ENCODE measurements at places on chromosomes 11 and 22.

DNA sequence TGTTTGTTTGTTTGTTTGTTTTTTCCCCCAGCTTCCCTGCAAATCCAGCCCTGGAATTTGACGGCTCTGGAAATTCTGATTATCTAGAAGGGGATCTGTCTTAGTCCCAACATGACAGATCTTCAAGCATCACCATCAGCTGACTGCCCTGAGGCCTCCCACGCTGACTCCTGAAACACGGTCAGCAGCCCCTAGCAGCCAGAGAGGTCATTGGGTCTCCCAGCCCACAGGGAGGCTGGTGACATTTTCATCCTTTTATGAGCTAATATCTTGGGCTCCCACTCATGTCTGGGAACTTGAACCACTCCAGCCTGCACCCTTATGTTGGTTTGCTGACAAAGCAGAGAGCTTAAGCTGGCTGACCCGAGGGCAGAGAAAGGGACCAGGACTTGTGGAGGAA is 66.0 kb upstream of the TIMP3 start:
- no peak for DNase-seq

DNA sequence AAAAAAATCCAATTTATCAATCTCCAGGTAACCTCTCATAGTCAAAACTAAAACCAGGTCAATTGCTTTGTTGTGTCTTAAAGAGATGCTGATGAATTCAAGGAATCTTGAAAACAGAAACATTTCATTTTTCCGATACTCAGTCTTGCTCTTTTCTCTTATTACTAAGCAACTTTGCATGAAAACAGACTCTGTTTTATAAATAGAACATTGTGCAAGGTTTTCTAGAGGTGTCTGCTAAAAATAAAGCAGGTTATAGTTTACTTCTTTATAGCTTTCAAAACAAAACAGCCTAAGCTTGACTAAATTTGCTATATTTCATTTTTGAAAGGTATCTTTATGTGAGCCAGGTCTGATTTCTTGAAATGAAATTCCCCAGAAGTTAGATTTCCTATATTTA is 109.3 kb downstream of the ARL14EP start:
- DNase-seq = no peak

GRCh38 chr11:3882655-3883054 is 27.2 kb downstream of the STIM1 start:
- no peak for DNase-seq

GRCh38 chr11:8356721-8357504 is 93.2 kb upstream of the LMO1 start:
- DNase-seq = no peak

GRCh38 chr11:130766650-130767565 is 149.4 kb downstream of the SNX19 start:
- no peak for DNase-seq

- DNase-seq = peak; percentile 21
These were observed at the start of gene RPS6KA4 for GRCh38 chr11:64358907-64359711. Gene RPS6KA4, plus strand, starts transcription at chr11:64359162. Its CDS starts 74 bp downstream, at chr11:64359236.

GRCh38 chr11:61510166-61510919 is 1.8 kb downstream of the LRRC10B start:
- DNase-seq = no peak

DNA sequence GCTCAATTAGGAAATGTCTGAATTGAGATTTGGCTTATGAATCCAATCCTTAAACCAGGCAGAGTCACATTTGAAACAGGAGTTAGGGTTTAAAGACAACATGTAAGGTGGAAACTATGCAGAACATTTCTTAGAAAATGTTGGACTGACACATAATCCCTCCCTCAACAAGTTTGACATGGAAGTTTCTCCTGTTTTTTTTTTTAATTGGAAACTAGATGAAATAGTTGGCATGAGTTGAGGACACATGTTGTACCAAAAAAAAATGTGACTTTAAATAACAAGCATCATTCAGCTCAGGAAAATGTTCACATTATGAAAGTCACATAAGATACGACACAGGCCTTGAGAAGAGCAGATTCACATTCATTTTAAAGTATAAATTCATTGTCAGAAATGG is 154.9 kb upstream of the DDI1 start:
- no peak for DNase-seq

- DNase-seq = no peak
These were observed 1086.1 kb downstream of the BRD1 start for GRCh38 chr22:48741540-48741939.

DNA sequence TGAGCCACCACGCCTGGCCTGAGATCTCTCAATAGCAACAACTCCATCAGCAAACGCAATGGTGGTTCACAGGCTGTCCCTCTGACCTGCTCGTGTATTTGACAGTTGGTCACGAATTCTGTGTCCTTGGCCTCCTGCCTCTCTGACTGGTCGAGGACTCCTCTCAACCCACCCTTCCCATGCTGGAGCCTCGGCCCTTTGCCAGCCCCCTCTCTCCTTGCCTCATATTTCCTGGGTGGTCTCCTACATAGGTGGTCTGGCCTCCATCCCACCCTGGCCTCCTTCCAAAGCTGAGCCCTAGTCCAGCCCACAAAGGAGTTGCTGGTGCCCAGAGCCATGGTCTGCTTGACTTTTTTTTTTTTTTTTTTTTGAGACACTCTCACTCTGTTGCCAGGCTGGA is 11.4 kb upstream of the A4GALT start:
- DNase-seq = no peak

GRCh38 chr22:43862882-43863202 is 529 bp upstream of the SULT4A1 start:
- DNase-seq = no peak

GRCh38 chr11:28269586-28269985 is 161.4 kb downstream of the METTL15 start:
- no peak for DNase-seq

DNA sequence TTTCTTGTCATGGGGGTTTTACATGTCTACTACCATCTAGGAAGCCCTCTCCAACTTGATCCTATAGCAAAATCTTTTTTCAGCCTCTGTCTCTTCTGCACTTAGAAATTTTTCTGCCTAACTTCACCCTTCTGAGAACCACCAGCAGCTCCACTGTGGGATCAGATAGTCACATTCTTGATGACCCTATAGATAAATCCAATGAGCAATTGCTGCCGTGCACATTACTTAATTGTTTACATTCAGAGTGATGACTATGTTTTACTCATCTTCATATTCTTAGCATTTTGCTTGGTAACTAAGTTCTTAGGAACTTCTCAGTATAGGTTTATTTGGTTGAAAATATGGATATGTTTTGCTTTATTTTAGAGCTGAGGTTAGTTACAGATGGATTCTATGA is 12.4 kb upstream of the ETS1 start:
- no peak for DNase-seq

GRCh38 chr22:24416095-24416494 is 11.3 kb upstream of the ADORA2A start:
- DNase-seq = no peak

Data from activated CD4-positive, CD25-positive, alpha-beta regulatory T cell (primary cell).